ENCODE measurements at places on chromosomes 3 and 15.
A peak's percentile ranks its signal among the peaks of the same experiment; 100 is the strongest.

DNA sequence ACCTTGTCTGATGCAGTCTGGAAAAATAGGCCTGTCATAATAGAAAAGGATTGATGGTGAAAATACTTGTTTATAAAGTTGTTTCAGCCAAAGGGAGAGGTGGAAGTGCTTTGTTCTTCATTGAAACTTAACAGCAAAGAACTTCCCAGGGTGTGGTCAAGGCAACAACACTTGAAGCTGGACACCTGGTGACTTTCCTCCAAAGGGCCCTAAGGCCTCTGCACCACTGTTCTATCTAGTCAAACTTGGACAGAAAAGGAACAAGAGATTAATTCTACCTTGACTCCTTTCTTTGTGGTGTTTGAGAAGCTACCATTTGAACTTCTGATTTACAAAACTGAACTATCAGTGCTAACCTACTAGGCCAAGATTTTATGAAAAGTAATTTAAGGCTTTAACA, 102.0 kb downstream of the CMSS1 start:
- no peak for DNase-seq

DNA sequence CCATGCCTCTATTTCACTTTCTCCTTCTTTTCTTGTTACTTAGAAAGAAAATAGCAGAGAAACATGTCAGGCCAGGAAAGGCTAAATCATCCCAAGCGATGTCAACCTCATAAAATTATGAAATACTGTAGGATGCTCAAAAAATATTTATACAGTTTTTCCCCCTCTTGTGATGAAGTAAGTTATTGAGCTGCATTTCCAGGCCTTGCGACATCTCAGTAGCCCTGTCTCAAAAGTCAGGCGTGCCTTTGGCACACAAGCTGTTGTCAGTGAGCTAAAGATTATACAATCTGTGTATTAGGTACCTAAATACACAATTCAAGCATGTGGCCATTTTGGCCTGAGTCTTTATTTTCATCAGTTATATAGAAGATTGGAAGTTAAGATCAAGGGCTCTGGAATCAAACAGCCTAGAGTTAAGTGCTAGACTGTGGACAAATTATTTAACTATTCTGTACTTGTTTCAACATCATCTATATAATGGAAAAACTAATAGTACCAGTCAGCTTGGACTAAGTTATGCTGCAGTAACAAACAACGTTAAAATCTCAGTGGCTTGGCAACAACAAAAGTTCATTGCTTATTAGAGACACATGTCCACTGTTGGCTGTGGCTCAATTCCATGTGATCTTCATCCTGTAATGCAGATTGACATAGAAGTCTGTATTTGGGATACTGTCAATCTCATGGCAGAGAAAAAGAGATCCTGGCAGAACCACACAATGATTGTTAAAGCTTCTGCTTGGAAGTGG, 406.4 kb upstream of the PROK2 start:
- no peak for DNase-seq

DNA sequence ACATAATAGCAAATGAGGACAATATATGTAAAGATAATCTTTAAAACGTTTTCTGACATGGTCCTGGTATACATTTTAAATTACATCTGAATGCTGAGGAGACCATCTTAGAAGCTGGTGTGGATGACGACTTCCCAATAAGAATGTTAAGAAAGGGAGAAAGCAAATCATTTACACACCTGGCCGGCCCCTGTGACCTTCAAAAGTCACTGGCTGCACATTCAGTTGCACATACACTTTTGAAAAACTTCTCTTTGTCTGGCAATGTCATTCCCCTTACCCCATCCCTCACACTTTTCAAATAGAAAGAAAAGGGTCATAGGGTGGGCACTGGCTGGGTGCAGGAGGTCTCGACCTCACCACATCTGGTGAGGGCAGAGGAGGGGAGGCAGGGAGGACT, 391.0 kb downstream of the MECOM start:
- DNase-seq: no peak

DNA sequence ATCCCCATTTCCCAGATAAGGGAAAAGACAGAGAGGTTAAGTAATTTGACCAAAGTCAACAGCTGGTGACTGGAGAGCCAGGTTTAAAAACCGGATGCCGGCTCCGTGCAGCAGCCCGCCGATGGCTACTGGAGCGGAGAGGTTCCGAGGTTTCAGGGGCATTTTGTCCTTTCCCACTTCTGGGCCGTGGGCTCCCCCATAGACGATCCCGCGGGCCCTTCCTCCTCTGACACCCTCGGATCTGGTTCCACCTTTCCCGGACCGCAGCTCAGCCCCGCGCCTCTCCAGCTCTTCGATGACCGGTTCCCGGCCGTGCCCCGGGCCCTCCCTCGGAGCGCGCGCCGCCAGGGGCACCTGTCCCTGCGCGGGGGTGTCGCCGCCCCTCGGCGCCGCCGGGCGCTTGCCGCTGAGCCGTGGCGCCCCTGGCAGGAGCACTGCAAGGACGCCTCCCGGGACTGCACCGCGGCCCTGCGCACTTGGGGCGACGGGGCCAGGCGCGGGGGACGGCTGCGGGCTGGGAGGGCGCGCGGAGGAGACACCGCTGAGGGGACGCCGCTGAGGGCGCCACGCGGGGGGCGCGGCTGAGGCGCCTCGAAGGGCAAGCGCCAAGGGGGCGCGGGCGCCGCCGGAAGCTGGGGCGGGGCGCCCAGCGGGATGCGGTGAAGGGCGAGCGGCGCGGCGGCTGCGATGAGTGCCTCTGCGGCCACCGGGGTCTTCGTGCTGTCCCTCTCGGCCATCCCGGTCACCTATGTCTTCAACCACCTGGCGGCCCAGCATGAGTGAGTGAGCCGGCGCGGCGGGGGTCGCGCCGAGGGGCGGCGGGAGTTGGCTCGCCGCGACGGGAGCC, at the start of gene TM6SF1:
TM6SF1 (plus strand) TSS at position 652 of the 847 bp plus-strand sequence; CDS start at position 688, 36 bp downstream.
- DNase-seq: no peak

GRCh38 chr3:100682056-100682853, 27.0 kb upstream of the TFG start:
- no peak for DNase-seq

DNA sequence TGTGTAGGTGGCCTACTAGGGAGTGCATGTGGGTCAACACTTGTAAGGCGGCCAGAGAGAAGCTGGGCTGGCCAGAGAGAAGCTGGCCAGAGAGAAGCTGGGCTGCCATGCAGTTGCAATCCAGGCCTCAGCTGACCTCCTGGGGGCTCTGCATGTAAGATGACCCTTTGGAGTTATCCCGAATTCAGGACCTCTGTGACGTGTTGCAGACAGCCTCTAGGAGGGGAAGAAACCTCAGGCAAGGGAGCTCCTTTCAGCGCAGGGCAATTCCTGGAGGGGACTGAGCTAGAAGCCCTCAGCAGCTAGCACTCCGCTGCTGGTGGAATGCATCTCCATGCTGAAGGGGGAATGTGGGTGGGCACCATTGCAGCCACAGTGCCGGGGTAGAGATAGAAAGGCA, 15.8 kb upstream of the KBTBD12 start:
- no peak for DNase-seq

DNA sequence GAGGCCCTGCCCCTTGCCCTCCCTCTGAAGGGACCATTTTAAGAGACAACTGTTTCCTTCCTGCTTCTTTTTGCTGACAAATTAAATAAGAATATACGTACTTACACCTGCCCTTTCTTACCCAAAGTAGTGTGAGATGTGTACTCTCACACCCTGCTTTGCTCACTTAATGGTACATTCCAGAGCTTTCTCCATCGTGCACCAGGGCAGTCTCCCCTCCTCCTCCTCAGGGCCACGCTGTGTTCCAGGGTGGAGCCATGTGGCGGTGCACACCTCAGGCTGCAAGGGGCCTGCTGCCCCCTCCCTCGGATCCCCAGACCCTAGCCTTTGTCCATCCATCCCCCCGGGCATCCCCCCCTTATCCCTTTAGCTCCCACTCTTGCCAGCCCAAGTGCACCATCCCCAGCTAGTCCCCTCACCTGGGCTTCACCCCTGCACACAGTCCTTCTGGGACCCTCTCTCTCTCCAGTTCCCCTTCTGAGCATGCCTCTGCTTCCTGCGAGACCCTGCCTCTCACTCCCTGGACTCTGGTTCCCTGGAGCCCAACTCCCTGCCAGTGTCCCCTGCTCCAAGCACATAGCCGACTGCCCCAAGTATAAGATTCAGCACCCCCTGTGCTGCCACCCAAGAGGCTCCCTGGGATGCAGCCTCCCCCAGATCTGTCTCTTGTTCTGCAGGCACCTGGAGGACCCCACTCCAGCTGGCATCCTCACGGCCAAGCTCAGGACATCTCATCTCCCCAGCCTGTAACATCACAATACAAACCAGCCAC, 89.5 kb upstream of the IQSEC1 start:
- no peak for DNase-seq

DNA sequence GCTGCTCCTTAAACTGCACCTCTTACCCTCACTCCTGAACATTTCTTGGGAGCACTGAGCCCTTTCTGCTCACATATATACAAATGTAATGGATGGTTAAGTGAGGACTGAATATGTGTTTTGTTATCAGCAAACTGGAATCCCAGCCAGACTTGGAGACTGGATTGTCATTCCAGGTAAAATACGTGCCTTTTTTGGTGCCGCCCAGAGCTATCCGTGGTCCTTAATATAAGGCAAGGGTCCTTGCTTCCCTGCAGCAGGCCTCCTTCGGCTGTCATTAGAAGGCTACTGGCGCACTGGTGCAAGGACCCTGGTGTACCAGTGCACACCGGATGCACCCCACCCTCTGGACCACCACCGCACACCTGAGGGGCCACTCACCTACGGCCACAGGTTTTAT, 1.1 kb upstream of the GABRB3 start:
- no peak for DNase-seq

DNA sequence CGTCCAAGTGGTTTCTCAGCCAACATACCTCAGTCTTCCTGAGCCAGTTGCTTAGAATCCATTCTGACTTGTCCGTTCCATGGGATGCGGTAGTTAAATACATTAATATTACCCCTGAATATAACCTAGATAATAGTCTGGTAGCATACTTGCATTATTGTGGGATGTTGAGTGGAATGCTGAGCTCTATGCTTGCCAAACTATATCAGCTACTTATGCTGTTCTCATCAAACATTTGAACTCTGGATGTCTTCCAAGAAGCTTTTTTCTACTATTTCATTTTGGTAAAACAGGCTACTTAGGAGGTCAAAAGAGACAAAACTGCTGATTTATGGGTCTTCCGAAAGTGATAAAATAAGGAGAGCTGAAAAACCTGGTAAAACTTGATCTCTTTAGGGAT, 429.5 kb downstream of the NAALADL2 start:
- no peak for DNase-seq

DNA sequence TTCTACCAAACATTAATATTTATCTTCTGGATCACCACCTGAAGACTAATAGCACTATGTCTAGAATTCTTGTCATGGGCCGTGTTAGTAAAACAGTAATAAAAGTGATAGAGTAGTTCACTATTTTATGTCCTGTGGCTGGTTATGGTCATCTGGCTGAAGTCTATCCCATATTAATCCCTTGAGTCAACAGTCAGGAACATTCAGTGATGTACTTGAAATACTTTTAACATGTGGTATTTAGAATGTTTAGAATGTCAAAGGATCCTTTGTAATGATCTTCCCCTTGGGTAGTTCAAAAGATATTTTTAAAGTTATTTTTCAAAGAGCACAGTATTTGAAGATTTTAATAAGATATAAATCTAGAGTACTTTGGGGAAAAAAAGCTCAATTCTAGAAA, 117.0 kb downstream of the MBNL1 start:
- peak; percentile 16 for DNase-seq

GRCh38 chr3:6994081-6994668, 133.3 kb downstream of the GRM7 start:
- no peak for DNase-seq

- peak; percentile 14 for DNase-seq
These were observed 33.3 kb upstream of the MEIS2 start for GRCh38 chr15:37133602-37134001.

DNA sequence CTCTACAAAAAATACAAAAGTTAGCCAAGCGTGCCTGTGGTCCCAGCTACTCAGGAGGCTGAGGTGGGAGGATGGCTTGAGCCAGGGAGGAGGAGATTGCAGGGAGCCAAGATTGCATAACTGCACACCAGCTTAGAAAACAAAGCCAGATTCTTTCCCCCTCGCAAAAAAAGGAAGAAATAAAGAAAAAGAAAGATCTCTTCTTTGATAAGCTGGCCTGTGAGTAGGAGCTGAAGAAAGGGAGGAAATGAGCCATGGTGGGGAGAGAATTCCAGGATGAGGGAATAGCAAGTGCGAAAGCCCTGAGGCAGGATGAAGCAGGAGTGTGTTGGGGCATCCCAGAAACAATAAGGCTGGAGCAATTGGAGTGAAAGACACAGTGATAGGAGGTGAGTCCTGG, 24.5 kb upstream of the TOP2B start:
- no peak for DNase-seq

DNA sequence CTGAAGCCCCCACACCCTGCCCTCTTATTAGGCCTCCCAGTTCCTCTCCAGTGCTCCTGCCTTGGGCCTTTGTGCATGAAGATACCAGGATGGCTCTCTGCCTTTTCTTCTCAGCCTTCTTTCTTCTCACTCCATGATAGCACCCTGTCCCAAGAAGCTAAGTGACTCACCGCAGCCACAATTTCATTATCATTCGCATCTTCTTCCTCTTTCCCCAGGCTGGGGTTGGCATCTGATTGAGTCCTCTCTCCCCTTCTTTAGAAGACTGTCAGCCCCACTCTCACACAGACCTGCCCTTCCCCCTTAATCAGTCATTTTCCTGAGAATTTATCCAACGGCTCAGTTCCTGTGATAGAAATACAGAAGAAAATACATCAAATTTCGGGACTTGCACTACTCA, 102.0 kb downstream of the STAC start:
- DNase-seq: no peak

DNA sequence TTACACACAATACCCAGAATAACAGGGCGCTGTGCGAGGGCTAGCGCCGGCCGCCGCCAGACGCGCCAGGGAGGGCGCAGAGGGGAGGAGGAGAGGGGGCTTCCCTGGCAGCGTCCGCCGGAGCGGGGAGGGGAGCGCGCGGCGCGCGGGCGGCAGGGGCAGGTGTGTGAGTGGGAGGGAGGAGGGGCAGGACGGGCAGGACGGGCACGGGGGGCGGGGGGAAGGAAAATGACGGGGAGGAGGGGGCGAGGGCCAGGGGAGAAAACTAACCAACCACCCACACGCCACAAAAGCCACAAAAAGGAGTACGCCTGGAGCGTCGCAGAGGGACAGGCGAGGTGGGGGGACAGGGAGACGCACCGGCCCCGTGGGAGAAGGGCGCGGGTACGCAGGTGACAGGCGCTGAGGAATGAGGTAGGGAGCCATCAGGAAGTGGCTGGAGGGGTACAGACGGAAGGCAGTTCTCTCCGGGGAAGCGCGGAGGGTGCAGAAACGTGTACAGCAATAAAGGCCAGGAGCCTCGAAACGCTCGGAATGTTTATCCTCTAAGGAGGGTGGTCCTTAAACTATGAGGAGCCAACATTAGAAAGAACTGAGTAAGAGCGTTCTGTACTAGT, 610 bp upstream of the SATB1 start:
- peak; percentile 50 for DNase-seq

- DNase-seq: no peak
These were observed 62.1 kb upstream of the WNT5A start for GRCh38 chr3:55549177-55549576.
